ENCODE measurements at places on chromosomes 7 and 10.

DNA sequence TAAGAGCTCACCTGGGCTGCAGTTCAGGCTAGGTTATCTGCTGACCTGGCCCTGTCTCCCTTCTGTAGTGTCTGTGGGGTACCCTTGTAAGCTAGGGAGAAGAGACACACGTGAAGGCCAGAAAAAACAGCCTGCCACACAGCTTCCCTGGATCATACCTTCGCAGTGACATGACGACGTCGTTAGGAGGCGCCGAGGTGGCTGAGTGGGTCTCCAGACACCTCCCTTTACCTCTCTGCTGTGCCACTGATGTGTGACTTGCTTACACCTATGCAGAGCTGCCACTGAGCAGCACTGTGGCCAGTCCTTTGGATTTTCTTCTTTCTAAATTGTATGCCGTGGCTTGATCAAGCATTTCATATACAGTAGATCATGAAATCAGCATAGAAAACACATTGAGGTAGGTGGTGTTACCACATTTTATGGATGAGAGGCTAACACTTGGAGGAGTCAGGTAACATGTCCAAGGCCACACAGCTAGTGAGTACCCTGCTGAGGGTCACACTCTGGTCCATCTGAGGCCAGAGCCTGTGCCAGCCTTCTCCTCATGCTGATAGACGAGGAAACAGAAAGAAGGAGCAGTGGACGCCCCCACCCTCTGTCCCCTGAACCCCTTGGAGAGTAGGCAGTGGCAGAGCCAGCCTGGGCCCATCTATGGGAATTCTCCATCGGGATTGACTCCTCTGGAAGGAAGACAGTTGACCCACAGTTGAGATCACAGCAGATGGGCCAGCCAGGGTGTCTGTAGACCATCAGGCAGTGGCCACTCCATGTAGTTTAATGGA is 23.1 kb downstream of the HTRA1 start:
- DNase-seq, result no peak

DNA sequence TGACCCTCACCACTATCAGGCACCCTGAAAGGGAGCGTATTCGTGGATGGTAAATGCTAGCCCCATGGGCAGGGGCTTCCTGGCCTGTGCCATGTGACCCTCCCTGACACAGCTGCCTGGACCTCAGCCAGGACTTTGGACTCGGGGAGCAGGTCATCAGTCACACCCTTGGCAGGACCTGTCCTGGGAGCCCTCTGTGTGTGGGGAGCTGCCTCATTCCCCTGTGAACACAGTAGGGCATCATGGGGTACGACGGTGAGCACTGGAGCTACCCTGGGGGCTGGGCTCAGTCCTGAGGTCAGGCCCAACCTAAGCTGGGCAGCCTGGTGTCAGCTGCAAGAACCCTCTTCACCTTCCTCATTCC is 129.3 kb upstream of the FAM20C start:
- DNase-seq, result no peak

GRCh38 chr10:123997486-123998196 is 95.8 kb downstream of the CHST15 start:
- DNase-seq, result peak; percentile 68

- no peak for DNase-seq
Measured at GRCh38 chr10:131068311-131068710, 243.2 kb downstream of the TCERG1L start.
